ENCODE measurements at places on chromosomes 1 and 21. TPM values are rescaled to one million over a fixed set of nuclear protein-coding genes. Genes with fewer than 3 reads are reported as not detected.

ZNF683 gene
- not detected for total RNA-seq

OXCT2 gene
- 0.67 TPM for total RNA-seq

NCAM2 gene
- total RNA-seq = not detected

LTN1 gene
- total RNA-seq = 21.2 TPM

KLHDC7A gene
- not detected for total RNA-seq

SLC25A44 gene
- 69.1 TPM for total RNA-seq

C8B gene
- not detected for total RNA-seq

LCE2B gene
- not detected for total RNA-seq

DENND2C gene
- total RNA-seq = 0.47 TPM

MAP10 gene
- total RNA-seq = 0.43 TPM

ASAP3 gene
- total RNA-seq = 1.3 TPM

CKS1B gene
- total RNA-seq = 283 TPM

CNKSR1 gene
- 1.8 TPM for total RNA-seq

PLEKHA6 gene
- 0.52 TPM for total RNA-seq

ITLN2 gene
- total RNA-seq = not detected

TMEM59 gene
- total RNA-seq = 142 TPM

C1orf56 gene
- total RNA-seq = 0.57 TPM

PRKCZ gene
- total RNA-seq = 7.0 TPM

AADACL4 gene
- not detected for total RNA-seq

FCRLB gene
- total RNA-seq = 0.10 TPM

CASQ1 gene
- total RNA-seq = not detected

SLC44A3 gene
- not detected for total RNA-seq

COL8A2 gene
- 0.07 TPM for total RNA-seq

OR2L3 gene
- total RNA-seq = not detected

TP73 gene
- 0.43 TPM for total RNA-seq

ANGPTL3 gene
- total RNA-seq = not detected

F13B gene
- not detected for total RNA-seq

AMY1B gene
- total RNA-seq = not detected

CD244 gene
- not detected for total RNA-seq

CAPZB gene
- 362 TPM for total RNA-seq

FAM131C gene
- not detected for total RNA-seq

LCK gene
- total RNA-seq = 156 TPM

EEIG2 gene
- 7.9 TPM for total RNA-seq
